Ovary (tissue), 10 donors: ENCODE measurements at places on chromosomes 2 and 18. TPM values are rescaled to one million over a fixed set of nuclear protein-coding genes. Genes with fewer than 3 reads are reported as not detected.

Gene FANCL
- 34.0 TPM for total RNA-seq

Gene PIGN
- 28.8 TPM for total RNA-seq

Gene SERPINB7
- total RNA-seq, result not detected

Gene ALPI
- total RNA-seq, result not detected

Gene RNF152
- total RNA-seq, result 4.2 TPM

Gene TNS1
- total RNA-seq, result 141 TPM

Gene DTNB
- 17.6 TPM for total RNA-seq

Gene IL36B
- not detected for total RNA-seq
